ENCODE measurements at places on chromosomes 2 and 18.

DNA sequence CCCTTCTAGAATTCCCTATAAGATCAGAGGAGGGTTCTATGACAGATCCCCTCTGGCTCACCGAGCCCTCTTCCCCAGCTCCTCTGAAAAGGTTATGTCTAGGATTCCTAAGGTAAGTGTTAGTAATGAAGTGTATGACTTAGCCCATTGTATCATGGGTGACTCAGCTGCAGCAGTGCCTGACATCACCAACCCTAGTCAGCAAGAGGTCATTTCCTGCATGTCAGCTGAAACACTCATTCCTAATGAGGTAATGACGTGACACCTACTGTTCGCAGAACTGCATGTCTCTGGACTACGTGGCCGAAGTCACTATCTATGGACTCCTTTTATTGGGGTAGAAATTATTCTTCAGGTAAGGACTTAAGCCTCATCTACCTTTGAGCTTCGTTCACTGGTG is 196.1 kb upstream of the MYT1L start:
- DNase-seq, result no peak

DNA sequence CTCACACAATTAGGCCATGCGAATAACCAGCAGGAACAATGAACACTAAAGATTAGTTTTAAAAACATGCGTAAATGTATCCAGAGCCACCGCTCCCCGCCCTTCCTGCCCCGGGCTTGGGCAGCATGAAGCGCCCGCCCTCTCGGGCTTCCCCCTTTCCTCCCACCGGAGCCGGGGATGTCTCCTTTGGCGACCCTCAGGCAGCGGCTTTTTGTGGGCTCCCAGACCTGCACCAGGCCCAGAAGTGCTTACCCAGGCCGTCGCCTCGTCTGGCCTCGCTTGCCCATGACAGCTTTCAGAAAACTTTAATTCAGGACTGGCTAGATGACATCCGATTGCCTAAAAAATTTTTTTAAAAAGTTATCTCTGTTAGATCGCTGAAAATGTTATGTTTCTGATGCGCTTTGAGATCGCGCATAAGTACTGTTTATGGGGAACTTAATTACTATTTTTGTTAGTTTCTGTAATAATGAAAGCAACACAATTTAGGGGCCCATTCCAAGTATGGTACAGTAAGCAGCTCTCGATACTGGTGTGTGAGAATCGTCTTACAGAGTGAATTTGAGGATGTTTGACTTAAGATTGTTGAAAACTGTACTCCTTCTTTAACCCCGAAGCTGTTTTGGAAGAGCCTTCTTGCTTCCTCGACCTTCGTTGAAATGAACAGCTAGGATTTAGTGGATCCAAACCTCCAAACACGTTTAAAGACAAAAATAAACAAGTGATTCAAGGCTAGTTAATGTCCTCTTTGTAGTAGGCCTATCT is 1.1 kb downstream of the MAP3K20 start:
- peak; percentile 56 for DNase-seq

DNA sequence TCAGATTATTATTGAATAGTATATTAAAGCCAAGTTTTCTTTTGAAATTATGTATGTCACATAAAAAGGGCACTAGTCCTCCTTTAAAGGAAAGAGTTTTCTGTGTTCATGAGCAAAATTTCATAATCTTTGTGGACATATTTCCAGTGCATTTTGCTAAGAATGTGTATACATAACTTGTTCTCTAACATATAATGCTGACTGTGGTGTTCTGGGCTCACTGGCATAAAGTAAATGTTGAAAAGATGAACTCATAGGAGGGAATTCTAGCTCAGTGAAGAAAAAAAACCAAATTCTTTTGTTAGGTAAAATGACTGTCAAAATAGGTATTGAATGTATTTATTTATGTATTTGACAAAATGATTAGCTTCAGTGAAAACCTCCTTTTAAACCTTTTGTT is 6.2 kb downstream of the KCNJ13 start:
- DNase-seq, result no peak

DNA sequence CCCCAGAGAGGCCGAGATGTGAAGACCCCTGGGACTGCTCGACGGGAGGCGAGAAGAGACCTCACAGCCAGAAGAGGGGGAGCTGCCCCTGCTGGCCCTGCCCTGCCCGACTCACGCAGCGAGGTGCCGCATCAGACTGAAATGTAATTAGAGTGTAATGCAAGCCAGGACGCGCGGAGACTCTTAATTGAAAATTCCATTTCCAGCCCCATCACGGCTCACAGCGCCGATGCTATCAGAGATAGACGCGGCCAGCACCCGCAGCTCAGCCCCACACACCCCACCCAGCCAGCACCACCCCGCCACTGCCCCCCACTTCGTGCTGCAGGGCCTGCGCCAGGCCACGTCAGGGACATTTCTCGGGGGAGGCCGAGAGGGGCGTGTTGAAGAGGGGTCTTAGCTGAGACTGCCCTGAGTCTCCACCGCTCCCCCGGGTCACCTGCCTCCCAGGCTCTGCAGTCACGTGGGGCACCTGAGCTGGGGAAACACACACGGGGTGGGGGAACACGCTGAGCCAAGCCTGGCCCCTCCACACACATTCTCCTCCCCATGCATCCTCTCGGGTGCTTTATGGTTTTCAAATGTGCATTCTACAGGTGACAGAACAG is 78.1 kb downstream of the TEX51 start:
- DNase-seq, result no peak

DNA sequence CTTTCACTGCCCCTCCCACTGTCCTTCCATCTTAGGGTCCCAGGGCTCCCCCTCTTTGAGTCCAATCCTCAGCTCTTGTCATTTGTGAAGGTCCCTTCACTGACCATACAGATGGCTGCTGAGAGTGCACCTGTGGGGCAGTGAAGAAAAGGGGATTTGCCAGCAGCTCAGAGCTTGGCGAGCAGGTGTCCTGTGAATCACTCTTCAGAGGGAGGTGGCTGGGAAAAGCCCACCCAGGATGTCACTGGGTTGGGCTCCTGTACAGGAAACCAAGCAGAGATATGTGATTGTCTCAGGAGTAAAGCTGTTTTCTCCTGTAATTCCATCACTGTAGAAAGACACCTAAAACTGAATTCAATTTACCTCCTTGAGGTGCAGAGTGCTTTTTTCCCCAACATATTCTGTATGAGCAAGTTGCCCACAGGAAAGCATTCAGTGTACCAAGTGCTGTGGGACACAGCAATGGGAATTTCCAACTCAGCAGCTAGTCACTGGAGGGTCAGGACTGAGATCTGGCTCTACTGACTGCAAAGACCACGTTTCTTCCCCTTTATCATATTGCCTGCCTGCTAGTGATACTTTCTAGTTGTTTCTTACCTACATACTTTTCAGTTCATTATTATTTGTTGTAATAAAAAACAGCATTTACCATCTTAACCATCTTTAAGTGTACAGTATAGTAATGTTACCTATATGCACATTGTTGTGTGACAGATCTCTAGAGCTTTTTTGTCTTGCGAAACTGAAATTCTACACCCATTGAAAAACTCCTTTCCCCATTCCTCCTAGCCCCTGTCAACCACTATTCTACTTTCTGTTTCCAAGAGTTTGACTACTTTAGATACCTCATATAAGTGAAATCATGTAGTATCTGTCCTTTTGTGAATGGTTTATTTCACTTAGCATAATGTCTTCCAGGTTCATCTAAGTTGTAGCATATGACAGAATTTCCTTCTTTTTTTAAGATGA is 239.1 kb downstream of the TSN start:
- DNase-seq, result no peak

GRCh38 chr2:230410263-230410662 is 5.7 kb upstream of the SP100 start:
- DNase-seq, result no peak

- no peak for DNase-seq
Observed at GRCh38 chr2:159817283-159817682, 19.3 kb upstream of the CD302 start.

GRCh38 chr2:15127301-15127700 is 433.8 kb downstream of the NBAS start:
- no peak for DNase-seq

DNA sequence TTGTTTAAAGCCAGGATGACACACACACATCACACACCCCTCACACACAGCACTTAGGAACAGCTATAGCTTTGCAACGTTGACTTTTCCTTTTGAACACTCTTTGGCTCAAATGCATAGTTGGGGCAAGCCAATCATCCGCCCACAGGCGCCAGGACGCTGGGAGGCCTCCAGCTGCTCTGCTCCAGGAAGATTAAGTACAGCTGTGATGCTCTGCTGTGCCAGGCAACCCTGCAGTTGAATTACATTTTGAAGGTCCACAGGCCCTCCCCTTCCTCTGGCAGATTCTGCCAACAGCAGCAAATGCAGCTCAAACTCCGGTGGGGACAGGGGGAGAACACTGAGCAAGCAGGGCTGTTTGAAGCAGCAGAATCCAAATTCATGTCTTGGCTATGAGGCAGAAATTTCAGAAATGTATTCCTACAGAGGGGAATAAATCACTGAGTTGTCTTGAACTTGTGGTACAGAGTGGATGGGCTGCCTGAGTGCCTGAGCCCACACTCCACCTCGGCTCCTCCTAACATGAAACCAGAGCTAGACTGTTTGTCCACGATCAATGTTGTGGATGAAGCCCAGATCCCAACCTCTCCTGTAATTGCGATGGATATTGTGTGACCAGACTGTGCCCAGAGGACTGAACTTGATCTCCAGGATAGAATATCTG is 86.5 kb upstream of the PPP1CB start:
- peak; percentile 74 for DNase-seq

- no peak for DNase-seq
Observed at GRCh38 chr2:176821350-176821749, 391.2 kb upstream of the HNRNPA3 start.

- DNase-seq, result no peak
Observed at GRCh38 chr2:240780023-240780700, 39.9 kb downstream of the KIF1A start.

DNA sequence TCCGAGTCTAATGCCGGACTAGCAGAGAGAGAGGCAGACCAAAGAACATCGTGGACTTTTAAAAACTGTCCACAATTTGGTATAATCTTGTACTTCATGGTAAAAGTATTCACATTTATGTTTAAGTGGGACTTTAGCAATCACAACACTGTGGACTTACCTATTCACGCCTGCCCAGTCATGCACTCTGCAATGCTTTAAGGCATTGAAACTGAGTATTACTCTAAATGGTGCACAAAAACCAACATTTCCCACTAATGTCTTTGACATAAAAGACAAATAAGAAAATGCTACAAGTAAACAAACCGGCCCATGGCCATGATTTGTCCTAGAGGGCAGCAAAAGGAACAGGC is 91.3 kb downstream of the ACVR1 start:
- DNase-seq, result no peak

DNA sequence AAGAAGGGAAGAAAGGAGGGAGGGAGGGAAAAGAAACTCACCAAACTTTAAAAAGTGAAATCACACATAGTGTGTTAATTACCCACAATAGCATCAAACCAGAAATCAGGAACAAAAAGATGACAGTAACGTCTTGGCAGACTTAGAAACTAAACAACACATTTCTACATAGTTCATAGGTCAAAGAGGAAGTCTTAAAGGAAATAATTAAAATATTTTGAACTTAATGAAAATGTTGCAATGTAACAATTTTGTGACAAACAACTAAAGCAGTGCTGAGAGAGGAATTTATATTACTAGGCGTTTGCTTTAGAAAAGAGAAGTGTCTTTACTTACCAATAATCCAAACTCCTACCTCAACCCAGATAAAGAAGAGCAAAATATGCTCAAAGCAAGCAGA is 505.0 kb upstream of the ID2 start:
- no peak for DNase-seq

GRCh38 chr2:74472086-74472944 is at the start of gene MRPL53:
MRPL53 (minus strand) TSS chr2:74472680; CDS start chr2:74472660, 20 bp downstream.
- peak; percentile 95 for DNase-seq
